BJ (cell line): ENCODE measurements at places on chromosomes 11 and 22.

GRCh38 chr11:62012451-62012831 is 45.0 kb upstream of the FTH1 start:
- DNase-seq = no peak

GRCh38 chr22:27099946-27100722 is 442.7 kb downstream of the MIAT start:
- DNase-seq = no peak

DNA sequence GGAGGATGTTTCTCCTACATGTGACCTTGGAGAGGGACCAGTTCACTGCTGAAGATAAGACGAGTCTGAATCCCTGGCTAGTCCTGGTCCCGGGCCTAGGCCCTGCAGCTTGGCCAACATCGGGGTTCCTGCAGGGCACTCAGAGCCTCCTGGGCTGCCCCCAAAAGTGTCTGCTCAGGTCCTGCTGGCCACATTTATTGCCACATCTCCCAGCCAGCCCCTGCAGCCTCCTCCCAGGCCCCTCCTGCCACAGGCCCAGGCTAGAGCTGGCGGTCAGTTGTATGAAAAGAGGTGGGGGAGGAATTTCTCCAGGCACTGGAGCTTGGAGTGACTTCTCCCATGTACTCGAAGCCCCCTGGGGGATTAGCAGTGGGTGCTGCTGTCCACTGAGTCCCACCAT is 56.5 kb upstream of the PPARA start:
- no peak for DNase-seq

DNA sequence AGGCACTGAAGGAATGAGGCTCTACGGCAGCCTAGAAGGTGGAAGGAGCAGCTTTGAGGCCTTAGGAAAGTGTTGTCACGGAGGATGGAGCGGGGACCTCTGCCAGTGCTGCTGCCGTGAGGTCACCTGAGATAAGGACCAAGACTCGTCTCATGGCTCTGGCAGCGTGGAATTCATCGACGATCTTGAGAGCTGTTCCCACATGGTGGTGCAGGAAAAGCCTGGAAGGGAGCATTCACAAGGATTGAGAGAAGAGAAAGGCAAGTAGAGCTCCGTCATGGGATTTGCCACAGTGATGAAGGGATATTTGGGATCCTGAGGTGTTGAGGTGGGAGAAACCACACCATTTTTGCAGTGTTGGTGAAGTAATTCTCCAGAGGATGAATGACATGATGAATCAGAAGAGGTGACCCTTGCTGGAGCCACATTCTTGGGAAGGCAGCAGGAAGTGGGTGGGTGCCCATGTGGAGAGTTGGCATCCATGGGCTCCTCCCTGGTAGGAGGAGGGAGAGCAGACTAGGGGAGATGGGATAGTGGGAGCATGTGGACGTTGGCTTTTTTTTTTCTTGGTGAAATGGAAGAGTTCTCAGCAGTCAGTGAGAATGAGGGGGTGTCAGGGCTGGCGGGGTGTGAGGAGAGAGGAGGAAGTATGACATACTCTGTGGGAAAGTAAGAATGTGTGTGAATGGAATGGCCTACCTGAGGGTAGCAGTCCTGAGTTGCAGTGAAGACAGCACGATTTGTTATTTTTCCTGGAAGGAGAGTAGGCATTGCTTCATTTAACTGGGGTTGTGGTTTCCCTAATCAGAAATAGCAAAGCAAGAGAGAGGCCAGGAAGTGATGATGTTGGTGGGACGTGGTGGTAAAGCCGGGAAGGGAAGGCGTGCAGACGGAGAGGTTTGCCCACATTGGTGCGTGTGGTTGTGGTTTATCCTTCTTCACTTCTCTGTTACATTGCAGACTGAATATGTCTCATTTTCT is 11.1 kb downstream of the PPP6R3 start:
- DNase-seq = no peak

GRCh38 chr11:45028911-45029682 is 78.4 kb upstream of the TP53I11 start:
- no peak for DNase-seq

DNA sequence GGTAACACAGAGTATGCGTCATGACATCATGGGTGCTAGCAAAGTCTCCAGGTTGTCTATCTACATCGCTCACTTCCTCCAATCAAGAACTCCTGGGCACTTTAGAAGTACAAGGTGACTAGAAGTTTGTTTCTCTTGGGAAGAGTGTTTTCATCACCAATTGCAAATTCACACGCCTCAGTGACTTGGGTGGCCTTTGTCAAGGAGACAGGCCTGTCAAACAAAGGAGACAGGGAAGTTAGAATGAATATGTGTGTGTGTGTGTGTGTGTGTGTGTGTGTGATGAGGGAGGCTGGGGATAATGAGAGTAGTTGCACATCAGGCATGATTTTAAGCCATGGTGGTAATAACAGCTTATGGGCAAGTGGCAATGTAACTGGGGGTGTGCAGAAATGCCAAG is 953.2 kb downstream of the OPCML start:
- no peak for DNase-seq

DNA sequence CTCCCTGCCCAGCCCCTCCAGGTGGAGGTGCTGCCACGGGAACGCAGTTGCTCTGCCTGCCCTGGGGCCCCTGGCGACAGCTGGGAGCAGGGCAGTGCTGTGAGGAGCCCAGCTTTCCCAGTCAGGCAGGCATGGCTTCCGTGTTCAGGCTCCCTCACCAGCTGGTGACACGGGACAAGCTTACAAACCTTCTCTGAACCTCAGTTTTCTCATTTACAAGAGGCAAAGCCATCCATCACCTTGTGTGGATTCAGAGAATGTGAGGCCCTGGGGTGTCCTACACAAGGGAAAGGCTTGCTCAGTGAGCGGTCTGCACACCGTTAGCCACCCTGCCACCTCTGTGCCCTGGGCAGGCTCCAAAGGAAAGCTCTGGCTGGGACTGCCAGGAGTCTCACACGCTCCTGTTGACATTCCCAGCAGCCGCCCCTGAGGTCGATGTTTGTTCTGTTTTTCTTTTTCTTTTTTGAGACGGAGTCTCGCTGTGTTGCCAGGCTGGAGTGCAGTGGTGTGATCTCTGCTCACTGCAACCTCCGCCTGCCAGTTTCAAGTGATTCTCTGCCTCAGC is 23.5 kb downstream of the SUN2 start:
- DNase-seq = no peak

- DNase-seq = no peak
Measured at GRCh38 chr11:72430741-72431570, 3.4 kb downstream of the CLPB start.

GRCh38 chr11:35721651-35722282 is 59.2 kb downstream of the TRIM44 start:
- DNase-seq = no peak

GRCh38 chr11:28838741-28839140 is 730.6 kb downstream of the METTL15 start:
- peak; percentile 47 for DNase-seq

- no peak for DNase-seq
Measured at GRCh38 chr22:30262112-30262511, 4.5 kb downstream of the OSM start.

GRCh38 chr22:45891021-45891421 is 85.9 kb downstream of the WNT7B start:
- DNase-seq = no peak

DNA sequence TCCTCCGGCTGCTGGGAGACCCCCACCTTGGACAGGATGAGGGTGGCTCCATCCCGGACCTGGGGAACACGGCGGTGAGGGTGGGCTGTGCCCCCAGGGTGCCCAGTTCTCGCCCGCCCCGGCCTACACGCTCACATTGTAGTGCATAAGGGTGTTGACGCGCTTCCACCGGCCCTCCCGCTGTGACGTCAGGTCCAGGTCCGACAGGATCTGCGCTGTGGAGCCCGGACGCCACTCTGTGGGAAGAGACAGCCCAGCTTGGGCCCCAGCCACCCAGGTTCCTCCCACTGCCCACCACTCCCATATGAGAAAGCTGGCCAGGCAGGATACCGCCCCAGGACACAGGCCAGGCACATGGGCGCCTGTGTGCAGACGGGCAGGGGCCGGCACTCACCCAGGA is 8.3 kb upstream of the MAPK11 start:
- DNase-seq = no peak
